ENCODE measurements at places on chromosomes 6 and 20. TPM values are rescaled to one million over a fixed set of nuclear protein-coding genes. Genes with fewer than 3 reads are reported as not detected.

GRCh38 chr6:11042750-11043377, 1.2 kb downstream of the ELOVL2 start:
- no peak for DNase-seq

Gene NHLRC1
- 0.11 TPM for total RNA-seq

DNA sequence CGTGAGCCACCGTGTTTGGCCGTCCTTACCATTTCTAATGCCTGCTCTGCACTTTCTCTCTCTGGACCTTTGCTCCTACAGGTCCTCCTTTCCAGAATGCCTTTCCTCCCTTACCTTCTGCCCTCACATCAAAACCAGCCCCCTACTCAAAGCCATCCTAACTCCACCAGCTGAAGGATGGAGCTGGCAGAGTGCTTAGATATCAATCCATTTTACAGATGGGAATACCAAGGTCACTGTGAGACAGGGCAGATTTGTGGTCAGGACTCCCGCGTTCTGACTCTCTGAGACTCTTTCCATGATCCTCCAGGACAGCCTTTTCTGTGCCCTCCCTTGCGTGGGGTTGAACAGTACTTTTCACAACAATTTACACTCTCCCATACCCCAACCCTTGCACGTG, 41.7 kb upstream of the SCRT2 start:
- no peak for DNase-seq

GRCh38 chr20:23528867-23529431, 38.0 kb downstream of the CST8 start:
- DNase-seq: no peak

DNA sequence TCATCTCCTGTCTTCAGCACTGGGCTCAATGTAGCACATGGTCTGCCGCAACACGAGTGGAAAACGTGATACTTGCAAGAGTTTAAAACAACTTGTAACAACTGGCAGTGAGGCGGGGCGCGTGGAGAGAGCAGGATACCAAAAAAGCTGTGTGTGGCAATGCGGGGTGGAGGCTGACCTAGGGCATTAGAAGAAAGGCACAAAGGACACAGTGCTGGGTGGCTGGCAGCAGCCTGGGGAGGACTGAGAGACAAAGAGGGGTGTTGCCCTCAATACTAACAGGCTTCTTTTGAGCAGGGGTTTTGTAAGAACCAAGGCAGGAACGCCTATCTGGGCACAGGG, 1.5 kb upstream of the GFOD1 start:
- DNase-seq: no peak

Gene YWHAB
- total RNA-seq: 163 TPM

Gene PRSS35
- not detected for total RNA-seq

Gene TRIM10
- not detected for total RNA-seq

Gene WFDC12
- not detected for total RNA-seq

DNA sequence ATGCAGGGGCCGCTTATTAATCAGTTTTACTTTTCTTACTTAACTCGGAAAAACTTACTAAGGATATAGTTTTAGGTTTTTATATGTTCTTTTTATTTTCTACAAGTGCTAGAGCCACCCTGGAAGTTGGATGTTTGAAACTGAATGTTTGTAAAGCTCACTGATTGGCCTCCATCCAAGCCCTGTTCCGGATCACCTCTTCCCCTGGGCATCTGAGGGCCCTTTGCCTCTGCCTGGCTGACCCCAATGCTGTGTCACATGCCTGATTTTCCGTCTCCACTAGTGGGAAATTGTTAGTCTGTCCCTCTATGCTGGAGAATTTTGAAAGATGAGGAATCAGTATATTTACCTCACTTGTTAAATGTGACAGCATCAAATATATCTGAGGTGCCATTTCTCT, 79.3 kb downstream of the SLC35F1 start:
- DNase-seq: no peak

GRCh38 chr6:147322299-147323162, 118.3 kb downstream of the STXBP5 start:
- no peak for DNase-seq

- DNase-seq: no peak
Measured at GRCh38 chr6:36924778-36925374, 29.7 kb upstream of the PI16 start.

Gene ZC2HC1B
- total RNA-seq: not detected

DNA sequence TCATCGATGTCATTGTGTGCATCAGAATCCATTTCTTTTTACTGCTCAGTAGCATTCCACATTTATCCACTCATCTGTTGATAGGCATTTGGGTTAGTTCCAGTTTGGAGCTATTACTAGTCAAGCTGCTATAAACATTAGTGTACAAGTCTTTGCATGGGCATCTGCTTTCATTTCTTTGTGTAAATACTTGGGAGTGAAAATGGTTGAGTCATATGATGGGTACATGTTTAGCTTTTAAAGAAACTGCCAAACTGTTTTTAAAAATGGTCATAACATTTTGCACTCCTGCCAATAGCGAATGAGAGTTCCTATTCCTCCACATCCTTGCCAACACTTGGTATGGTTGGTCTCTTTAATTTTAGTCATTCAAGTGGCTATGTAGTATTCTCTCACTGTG, 21.2 kb upstream of the SLC22A2 start:
- no peak for DNase-seq

DNA sequence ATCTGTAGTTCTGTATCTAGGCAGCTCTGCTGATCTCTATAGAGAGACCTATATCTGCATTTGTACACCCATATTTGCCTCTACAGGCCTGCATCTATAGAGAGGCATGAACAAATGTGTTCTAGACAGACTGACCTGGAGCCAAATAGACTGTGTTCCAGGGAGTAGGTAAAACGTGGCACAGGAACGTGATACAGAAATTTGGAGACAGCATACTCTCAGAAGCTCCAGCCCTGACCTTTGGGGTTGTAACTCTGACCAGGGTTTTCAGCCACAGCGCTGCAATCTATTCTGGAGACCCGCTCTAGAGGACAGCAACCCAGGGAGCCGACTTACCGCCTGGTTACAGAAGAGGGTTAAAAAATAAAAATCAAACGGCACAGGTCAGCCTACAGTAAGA, 983 bp downstream of the RBBP9 start:
- DNase-seq: no peak

GRCh38 chr6:151443911-151444621, 7.9 kb downstream of the RMND1 start:
- DNase-seq: no peak

Gene TFAP2C
- not detected for total RNA-seq

Gene HLA-DQA1
- 5.9 TPM for total RNA-seq

- no peak for DNase-seq
Measured at GRCh38 chr6:119653329-119653728, 303.8 kb upstream of the MAN1A1 start.

DNA sequence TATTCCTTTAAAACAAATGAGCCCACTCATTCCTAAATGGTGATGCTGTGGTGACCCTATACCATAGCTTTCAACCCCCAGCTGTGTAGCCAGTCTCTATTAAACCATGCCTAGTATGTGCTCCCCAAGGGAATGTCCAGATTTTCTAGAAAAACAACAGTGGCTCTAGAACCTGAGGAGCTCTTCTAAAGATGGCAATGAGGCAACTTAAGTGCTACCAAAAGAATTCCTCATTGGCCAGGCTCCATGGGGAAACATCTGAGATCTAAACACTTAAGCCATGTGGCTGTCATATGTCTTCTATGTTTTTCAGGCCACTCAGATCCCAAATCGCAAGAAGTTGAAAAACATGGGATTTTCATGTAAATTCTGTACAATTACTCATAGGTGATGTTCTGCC, 191.0 kb downstream of the TPBG start:
- no peak for DNase-seq

GRCh38 chr20:60236613-60237012, 278.4 kb downstream of the CDH26 start:
- DNase-seq: no peak

- DNase-seq: no peak
Measured at GRCh38 chr20:23136893-23137745, 51.0 kb upstream of the CD93 start.

- no peak for DNase-seq
Measured at GRCh38 chr20:57407541-57407956, 16.4 kb downstream of the RBM38 start.

Gene RIPPLY2
- total RNA-seq: not detected

DNA sequence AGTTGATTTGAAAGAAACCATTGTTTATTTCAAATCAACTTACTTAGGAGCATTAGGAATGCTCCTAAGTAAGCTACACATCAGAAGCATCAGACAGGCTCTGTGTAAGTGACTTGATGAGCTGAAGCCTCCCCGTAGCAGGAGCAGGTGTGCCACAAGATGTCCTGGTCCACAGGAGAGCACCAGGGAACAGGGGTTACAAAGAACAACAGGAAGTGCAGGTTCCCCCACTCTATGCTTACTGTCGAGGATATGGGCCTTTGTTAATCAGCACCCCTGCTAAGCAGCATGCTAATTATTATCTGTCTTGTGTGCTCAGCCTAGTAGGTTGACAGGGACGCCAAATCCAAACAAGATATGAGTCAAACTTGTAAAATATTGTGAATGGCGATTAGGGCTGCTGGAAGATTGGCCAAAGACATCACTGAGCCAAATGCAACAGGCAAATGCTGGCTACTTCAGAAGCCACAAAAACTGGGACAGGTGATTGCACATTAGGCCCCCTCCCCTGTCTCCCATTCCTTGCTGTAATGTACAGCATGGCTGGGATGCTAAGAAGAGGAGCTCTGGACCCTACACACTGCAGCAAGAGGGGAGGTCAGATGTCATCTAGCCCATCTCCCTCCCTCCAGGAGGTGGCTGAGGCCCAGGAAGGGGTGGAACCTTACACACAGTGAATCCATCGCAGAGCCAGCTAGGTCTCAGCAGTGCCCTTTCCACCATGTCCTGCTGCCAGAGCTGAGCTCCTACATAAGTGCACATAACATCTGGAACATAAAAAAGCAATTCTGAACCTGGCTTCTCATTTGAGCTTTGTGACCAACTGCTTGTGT, 939 bp downstream of the TGM3 start:
- DNase-seq: no peak

DNA sequence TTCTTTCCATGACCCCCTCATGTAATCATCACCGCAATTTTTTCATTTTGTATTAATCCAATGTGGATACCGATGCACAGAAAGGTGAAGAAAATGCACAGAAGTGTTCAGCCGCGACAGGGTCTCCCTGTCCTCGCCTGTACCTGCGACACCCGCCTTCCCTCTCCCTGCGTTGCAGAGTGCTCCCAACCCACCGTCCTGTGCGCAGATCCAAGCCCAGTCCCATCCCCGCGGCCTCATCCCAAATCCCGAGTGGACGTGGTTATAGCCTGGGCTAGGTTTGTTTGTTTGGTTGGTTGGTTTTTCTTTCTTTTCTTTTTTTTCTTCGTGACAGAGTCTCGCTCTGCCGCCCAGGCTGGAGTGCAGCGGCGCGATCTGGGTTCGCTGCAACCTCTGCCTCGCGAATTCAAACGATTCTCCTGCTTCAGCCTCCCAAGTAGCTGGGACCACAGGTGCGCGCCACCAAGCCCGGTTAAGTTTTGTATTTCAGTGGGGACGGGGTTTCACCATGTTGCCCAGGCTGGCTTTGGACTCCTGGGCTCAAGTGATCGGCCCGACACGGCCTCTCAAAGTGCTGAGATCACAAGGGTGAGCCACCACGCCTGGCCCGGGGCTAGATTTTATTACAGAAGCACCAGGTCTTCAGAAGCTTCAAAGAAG, 536 bp upstream of the RAET1G start:
- DNase-seq: no peak

Gene MARCKS
- 0.63 TPM for total RNA-seq

GRCh38 chr6:15077006-15077405, 168.9 kb upstream of the JARID2 start:
- no peak for DNase-seq

Gene GRIK2
- total RNA-seq: not detected

Gene LY6G6C
- total RNA-seq: not detected

DNA sequence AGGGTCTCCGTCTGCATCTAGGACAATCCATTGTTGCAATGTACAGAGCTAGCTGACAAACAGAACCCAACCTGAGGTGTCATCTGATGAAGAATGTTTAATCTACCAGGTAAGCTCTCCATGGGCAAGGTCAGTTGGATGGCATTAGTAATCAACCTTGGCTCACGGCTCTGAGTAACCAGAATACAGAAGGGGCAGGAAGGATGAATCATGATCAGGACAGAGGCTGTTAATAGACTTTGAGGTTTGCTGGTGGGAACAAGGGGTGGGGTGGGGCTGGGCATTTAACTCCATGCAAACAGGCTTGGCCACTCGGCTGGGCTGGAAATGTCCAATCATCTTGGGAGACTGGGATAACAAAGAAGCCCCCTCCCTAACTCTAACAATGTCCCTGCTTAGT, 77.1 kb upstream of the MRPS10 start:
- peak; percentile 10 for DNase-seq

Gene STK38
- 47.0 TPM for total RNA-seq

DNA sequence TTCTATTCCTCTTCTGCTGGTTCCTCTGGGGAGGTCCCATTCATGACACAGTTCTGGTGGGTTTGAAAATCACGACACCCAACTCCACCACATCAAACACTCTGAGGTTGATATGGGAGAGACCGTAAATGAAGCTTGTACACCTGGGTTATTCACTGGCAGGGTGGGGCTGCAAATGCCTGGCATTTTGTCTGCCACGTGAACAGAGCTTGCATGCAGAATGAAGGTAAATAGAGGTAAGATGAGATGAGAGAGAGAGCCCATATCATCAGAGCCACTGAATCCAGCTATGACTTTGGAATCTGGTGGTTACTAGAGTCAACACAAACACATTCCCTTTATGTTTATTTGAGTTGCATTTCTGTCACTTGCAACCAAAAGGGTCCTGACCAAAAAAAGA, 97.4 kb downstream of the BANF2 start:
- no peak for DNase-seq

DNA sequence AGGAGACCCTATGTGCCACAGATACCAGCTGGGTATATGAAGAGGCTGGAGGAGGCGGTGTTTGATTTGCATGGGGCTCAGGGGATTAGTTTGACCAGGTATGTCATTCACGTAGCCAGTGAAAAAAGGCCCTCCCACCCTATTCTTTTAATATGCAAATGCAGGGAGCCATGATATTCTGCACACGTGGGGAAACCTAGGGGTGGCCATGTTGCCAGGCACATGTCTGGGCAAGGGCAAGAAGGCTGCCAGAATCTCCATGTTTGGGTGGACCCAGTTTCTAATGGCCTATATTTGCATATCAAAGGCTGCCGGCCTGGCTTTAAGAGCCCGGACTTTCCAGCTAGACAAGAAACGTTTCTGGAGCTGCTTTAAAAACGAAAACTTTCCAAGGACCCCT, 60.4 kb downstream of the SOX4 start:
- DNase-seq: no peak

DNA sequence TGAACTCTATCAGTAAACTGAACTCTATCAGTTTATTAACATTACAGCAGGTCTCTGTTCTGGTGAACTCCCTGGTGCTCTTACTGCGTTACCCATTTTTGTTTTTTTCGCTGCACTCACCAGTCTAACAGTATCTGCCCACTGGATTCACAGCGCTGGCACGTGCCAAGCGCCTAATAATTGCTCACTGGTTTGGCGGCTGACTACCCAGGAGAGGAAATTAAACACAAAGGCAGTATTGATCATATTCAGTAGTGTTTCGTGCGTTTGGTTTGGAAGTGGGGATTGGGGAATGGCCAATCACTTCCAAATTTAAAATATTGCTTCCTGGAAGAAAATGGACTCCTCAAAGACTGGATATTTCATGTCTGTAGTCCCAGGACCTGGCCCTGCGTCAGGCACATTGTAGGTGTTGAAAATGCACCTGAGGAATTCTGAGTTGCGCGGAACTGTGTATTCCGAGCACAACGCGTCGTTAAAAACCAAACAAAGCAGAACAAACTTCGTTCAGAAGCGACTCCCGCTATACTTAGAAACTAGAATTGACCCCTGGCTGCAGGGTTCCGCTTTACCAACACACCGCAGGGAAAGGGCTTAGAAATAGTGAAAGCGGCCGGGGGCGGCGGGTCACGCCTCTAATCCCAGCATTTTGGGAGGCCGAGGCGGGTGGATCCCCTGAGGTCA, 1.1 kb upstream of the RPS12 start:
- DNase-seq: peak; percentile 49
